RWPE2 (cell line): ENCODE measurements at places on chromosomes 6 and 20.
A peak's percentile ranks its signal among the peaks of the same experiment; 100 is the strongest.

GRCh38 chr6:79246891-79247290 is 12.4 kb upstream of the HMGN3 start:
- H3K4me1 ChIP-seq, result no peaks in the 10 kb centered on the region
- no peak overlapping the region for H3K27ac ChIP-seq
- no peaks in the 10 kb centered on the region for H3K36me3 ChIP-seq

DNA sequence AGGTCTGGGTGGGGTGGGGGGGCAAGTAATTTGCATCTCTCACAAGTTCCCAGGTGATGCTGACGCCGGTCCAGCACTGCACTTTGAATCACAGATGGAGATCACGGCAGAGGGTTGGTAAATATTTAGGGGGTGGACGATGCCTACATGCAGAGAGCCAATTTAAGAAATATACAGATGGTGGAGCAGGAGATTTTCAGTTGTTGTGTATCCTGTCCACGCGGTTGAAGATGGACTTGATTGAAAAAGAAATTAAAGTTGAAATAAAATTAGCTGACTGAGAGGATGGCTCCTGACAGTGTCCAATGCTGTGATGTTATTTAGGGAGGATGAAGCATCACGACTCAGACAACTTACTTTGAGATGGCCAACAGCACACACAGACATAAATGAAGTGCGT is 74.6 kb downstream of the PHACTR3 start:
- no peaks in the 10 kb centered on the region for H3K4me1 ChIP-seq
- DNase-seq, result peak; percentile 40
- no peak overlapping the region for H3K4me3 ChIP-seq
- no peaks in the 10 kb centered on the region for H3K36me3 ChIP-seq
- no peak overlapping the region for H3K27ac ChIP-seq
- H3K27me3 ChIP-seq, result peaks cover 87% of the 10 kb centered on the region

GRCh38 chr20:58452667-58453255 is 62.4 kb downstream of the APCDD1L start:
- no peaks in the 10 kb centered on the region for H3K27me3 ChIP-seq
- peak; percentile 13 for DNase-seq
- H3K4me3 ChIP-seq, result no peak overlapping the region
- H3K27ac ChIP-seq, result no peak overlapping the region
- H3K4me1 ChIP-seq, result peaks cover 14% of the 10 kb centered on the region

DNA sequence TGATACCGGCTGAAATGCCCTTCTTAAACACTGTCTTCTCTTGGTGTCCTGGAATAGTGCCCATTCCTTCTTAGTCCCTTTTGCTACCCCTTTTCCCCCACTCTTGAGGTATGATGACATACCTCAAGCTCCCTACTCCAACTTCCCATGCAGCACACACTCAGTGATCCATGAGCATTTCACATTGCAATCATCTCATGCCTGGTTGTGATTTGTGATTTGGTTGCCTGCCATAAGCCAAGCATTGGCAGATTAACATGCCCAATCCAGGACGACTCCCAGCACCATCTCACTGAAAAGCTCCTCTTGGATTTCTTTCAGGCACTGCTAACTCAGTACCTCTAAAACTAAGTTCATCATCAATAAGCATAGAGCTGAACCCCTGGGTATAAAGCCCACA is 14.7 kb upstream of the PTPRA start:
- H3K4me3 ChIP-seq, result no peak overlapping the region
- H3K27me3 ChIP-seq, result no peaks in the 10 kb centered on the region
- H3K36me3 ChIP-seq, result peaks cover 11% of the 10 kb centered on the region; the same call in 1 of the 2 replicates
- H3K27ac ChIP-seq, result no peak overlapping the region

DNA sequence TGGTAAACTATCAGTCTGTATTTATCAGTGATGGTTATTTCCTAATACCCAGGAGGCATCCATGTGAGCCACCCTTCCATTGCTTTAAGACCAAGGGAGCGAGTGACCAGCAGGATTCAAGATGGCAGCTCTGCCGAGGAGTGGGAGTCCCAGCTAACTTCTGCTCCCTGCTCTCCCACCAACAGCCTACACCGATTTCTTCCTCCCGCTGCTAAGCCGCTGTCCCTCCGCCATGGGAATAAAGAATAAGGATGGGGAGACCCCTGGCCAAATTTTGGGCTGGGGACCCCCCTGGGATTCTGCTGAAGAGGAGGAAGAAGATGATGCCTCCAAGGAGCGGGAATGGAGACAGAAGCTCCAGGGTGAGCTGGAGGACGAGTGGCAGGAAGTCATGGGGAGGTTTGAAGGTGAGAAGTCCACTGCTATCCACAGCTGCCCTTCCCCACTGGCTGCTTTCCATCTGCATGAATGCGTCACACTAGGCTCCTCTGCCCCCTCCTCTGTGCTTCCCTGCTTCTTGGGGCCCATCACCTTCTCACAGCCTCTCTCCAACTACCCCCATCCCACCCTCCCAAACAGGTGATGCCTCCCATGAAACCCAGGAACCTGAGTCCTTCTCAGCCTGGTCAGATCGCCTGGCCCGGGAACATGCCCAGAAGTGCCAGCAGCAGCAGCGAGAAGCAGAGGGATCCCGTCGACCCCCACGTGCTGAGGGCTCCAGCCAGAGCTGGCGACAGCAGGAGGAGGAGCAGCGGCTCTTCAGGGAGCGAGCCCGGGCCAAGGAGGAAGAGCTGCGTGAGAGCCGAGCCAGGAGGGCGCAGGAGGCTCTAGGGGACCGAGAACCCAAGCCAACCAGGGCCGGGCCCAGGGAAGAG is 10.3 kb downstream of the NFKBIL1 start:
- H3K27me3 ChIP-seq, result no peaks in the 10 kb centered on the region
- H3K27ac ChIP-seq, result no peak overlapping the region
- no peak for DNase-seq
- H3K4me3 ChIP-seq, result no peak overlapping the region

GRCh38 chr20:62951143-62951895 is 1.2 kb upstream of the SLC17A9 start:
- no peak overlapping the region for H3K4me3 ChIP-seq
- no peaks in the 10 kb centered on the region for H3K4me1 ChIP-seq
- no peaks in the 10 kb centered on the region for H3K27me3 ChIP-seq
- H3K27ac ChIP-seq, result no peak overlapping the region

- H3K36me3 ChIP-seq, result no peaks in the 10 kb centered on the region
- peaks cover 10% of the 10 kb centered on the region for H3K4me1 ChIP-seq
- DNase-seq, result no peak
- peak overlapping the region; percentile 65 for H3K27ac ChIP-seq
Measured at GRCh38 chr6:139943391-139943790, 568.9 kb upstream of the CITED2 start.

- no peak overlapping the region for H3K27ac ChIP-seq
- no peaks in the 10 kb centered on the region for H3K36me3 ChIP-seq
- no peak for DNase-seq
- H3K4me1 ChIP-seq, result no peaks in the 10 kb centered on the region
- no peaks in the 10 kb centered on the region for H3K27me3 ChIP-seq
Measured at GRCh38 chr6:4164456-4164855, 29.1 kb upstream of the ECI2 start.

DNA sequence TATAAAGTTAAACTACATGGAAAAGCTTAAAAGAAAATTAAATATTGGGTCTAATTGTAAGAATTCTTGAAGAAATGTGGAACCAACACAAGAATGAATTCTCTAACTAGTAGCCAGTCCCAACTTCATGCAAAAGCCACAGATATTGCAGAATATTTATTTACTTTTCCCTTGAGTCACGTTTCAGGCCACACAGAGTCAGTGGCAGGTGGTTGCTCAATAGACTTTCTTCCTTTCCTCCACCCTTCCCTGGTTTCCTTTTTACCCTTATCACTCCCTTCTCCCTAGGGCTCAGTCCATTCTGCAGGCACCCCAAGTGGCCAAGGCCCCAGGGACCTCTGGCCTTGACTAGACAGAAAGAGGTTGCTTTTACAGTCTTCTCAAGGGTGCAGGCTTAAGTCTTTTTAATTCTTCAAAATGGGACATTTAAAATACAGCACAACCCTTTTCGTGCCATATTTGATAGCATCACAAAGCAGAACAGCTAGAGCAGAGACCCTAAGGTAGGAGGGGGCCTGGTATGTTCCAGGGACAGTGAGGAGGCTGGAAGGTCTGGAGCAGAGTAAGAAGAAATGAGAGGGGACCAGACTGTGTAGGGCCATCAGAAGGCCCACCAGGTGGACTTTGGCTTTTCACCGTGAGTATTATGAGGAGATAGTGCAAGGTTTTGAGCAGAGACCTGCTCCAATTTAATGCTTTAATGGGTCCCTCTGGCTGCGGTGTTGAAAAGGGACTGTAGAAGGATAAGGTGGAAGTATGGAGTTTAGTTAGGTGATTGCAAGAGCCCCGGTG is 65.0 kb downstream of the HDDC2 start:
- no peak overlapping the region for H3K27ac ChIP-seq
- H3K36me3 ChIP-seq, result peaks cover 4% of the 10 kb centered on the region; the same call in 1 of the 2 replicates
- H3K4me3 ChIP-seq, result no peak overlapping the region
- H3K4me1 ChIP-seq, result peaks cover 15% of the 10 kb centered on the region
- no peaks in the 10 kb centered on the region for H3K27me3 ChIP-seq
- DNase-seq, result no peak

DNA sequence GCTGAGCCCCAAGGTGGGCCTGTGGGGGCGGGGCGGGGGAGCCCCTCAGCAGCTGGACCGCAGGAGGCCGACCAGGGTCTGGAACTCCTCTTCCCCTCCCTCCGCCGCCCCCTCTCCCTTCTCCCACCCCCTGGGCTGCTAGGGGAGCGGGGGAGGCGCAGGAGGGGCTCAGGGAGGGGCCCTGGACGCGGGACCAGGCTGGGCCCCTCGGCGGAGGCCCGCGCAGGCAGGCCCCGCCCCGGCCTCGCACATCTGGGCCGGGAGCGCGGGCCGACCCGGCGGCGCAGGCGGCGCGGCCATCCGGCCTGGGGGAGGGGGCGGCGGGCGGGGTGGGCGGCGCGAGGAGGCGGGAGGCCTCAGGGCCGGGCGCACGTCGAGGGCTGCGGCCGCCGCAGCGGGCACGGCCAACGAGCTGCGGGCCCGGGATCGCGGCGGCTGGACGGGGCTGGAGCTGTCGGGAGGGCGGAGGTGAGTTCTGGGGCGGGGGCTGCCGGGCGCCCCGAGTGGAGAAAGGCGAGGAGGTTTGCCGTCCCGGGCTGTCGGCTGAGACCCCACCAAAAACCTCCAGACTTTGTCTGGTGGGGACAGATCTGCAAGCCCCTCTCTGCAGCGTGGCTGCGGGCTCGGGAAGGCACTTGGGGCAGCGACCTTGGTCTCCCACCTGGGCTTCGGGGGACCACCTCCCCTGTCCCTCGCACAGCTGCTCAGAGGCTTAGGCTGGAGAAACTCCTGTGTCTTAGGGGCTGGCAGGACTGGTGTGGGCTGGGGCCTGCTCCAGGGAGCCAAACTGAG is at the start of gene HSPA12B:
Gene HSPA12B, plus strand, starts transcription at position 359 of the 792 bp plus-strand sequence. CDS start 5,990 bp downstream, outside the sequence.
- no peaks in the 10 kb centered on the region for H3K27me3 ChIP-seq
- H3K4me1 ChIP-seq, result peaks cover 13% of the 10 kb centered on the region
- no peak within 1 kb of the TSS for H3K4me3 ChIP-seq
- no peak for DNase-seq

DNA sequence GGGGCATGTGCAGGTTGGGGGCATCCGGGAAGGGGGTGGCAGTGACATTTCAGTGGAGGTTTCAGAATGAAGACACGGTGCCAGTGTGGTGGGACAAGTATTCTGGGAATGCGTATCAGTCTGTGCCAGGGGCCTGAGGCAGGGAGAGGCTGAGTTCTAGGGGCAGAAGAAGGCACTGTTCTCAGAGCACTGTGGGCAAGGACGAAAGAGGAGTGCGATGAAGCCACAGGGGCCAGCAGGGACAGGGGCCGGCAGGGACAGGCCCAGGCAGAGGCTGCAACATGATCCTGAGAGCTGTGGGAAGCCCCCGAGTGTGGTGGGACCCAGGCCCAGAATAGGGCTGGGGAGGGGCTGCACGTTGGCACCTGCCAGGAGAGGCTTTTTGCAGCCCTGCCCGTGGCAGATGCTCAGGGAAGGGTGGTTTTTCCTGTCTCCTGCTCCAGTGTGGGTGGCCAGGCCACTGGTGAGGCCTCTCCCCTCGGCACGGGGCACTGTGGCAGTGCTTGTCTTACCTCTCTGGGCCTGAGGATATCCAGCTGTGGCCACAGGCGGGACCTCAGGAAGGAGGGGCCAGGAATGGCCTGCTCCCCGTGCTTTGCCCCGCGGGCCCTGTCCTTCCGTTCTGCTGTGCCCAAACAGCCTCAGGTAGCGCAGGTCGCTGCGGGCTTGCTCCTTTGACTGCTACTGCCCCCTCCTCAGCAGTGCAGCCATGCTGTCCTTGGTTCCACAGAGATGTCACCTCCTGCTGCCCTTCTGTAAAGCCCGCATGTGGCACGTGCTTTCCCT is 10.0 kb downstream of the ENTPD6 start:
- DNase-seq, result no peak
- H3K4me3 ChIP-seq, result no peak overlapping the region
- peaks cover 45% of the 10 kb centered on the region for H3K36me3 ChIP-seq
- H3K27ac ChIP-seq, result no peak overlapping the region

DNA sequence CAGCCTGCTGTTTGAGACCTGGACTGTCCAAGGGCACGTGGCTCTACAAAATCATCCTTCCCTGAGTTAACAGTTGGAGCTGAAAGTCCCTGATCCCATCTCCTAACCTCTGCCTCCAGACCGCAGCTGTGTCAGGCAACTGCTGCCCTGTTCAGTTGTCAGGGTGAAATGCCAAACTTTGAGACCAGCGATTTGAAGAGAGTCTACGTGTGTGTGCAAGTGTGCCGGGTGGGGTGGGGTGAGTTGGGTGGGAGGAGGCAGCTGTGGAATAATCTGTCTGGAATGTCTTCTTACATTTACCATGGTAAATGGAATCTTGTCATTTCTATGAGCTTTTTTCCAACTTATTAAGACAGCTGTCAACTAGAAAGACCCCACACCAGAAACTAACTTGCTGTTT is 81.0 kb upstream of the FAM8A1 start:
- no peaks in the 10 kb centered on the region for H3K36me3 ChIP-seq
- no peak overlapping the region for H3K27ac ChIP-seq
- H3K27me3 ChIP-seq, result no peaks in the 10 kb centered on the region
- DNase-seq, result no peak
- H3K4me3 ChIP-seq, result no peak overlapping the region
- H3K4me1 ChIP-seq, result no peaks in the 10 kb centered on the region
